ENCODE measurements at places on chromosomes 7 and 10.

GRCh38 chr7:92557808-92558362 is 29.3 kb downstream of the RBM48 start:
- DNase-seq, result no peak

DNA sequence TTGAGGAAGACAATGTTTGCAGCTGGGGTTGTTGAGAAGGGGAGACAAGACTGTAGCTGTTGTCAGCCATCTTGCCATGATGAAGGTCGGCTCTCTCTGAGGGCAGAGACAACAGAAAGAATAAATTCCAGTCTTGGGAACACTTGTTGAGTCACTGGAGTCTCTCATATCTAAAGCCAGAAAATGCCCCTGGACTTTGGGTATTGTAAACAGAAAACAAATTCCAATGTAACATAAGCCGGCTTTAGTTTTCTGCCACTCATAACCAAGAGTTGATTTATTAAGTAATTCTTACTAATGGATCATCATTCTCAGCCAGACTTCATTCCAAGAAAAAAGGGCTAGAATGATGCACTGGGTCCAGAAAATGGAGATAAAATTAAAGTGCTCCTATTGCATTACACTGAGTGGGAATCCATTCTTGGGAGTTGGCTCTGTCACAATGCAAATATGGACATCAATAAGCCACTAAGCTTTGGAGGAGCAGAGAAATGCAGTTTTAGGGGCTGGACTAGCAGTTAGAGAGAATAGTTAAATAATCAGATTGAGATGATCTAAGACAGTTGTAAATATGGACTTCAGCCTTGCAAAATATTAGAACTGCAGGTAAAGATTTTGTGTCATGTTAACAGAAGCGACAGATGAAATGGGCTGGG is 78.9 kb downstream of the ADAM12 start:
- DNase-seq, result no peak

DNA sequence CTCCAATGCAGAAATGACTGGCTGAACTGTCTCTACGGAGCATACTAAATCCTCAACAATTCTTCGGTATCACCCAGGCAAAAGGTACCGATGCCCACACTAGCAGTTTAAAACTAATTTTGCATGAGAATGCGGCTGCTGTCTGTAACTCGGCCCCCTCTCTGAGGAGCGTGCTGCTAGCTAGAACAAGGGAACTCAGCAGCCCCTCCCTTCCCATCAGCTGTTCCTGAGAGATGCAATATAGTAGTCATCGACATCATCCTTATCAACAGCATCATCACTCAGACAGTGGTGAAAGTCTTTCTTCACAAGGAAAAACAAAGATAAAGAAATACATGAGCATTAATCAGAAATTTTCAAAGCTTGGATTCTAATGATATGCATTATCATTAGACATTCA is 189.1 kb upstream of the FRMD4A start:
- DNase-seq, result no peak

GRCh38 chr10:110304394-110304779 is 333 bp downstream of the SMNDC1 start:
- no peak for DNase-seq

DNA sequence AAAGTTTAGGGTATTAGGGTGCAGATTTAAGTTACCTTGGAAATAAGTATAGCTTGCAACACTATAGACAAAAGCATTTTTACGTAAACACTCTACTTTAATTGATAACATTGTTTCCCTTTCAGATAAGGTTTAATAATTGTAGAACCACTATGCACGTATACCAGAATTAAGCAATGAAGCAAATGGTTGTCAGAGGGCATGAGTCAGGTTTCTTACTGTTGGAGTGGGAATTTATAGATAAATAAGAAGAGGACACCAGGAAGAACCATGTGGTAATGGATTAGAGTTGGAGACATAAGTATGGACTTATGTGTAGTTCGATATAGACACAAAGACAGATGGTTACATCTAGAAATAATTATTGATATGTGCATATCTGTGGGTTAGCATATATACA is 355.6 kb downstream of the ETV1 start:
- DNase-seq, result no peak

GRCh38 chr7:137609500-137609899 is 237.3 kb downstream of the DGKI start:
- DNase-seq, result peak; percentile 62

DNA sequence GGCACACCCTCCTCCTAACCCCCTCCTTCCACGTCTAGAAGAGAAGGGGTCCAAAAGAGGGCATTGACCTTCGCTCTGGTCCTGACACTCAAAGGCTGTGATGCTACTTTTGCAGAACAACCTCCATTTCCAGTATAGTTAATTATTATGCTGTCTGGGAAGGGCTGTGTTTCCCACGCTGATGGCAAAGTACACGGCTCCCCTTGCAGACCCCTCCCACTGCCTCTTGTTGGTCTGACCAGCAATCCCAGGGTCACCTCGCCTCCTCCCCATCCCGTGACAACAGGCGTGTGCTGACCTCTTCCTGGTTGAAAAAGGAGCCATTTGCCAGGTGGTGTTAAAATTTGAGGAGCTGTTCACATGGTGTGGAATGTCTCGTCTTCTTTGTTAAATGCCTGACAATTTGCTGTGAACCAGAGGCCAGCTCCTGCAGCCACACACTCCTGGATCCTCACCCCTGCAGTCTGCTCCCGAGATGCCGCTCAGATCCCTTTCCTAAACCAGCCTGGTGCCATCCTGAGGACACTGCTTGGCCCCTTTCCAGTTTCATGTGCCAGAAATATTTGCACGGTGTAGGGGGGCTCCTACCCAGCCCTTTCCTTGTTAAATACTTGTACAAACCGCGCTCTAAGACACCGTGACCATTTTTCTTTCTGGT is 321.7 kb downstream of the WDR37 start:
- DNase-seq, result no peak

DNA sequence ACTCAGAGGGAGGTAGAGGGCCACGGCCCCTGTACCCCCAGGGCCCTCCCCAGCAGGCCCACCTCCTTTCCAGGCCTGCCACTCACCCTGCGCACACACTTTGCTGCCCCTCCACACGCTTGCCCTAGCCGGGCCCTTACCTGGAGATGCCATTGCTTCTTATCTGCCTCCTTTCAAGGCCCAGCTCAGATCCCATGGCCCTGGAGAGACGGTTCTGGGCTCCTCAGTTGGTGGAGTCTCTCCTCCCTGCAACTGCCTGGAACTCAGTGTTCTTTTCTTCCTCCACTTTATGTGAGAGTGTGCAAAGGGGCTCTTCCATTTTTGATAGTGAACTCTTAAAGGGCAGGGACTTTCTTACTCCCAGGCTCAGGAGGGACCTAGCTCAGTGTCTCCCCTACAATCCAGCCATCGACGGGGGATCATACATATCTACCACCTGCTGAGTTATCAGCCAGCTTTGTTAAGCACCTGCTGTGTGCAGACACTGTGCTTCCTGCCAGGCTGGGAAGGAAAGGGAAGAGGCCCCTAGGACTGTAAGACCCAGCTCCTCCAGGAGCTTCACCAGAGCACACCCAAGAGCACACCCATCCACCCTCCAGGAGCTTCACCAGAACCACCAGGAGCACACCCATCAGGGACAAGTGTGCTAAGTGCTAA is 89.3 kb upstream of the MACROH2A2 start:
- DNase-seq, result no peak

DNA sequence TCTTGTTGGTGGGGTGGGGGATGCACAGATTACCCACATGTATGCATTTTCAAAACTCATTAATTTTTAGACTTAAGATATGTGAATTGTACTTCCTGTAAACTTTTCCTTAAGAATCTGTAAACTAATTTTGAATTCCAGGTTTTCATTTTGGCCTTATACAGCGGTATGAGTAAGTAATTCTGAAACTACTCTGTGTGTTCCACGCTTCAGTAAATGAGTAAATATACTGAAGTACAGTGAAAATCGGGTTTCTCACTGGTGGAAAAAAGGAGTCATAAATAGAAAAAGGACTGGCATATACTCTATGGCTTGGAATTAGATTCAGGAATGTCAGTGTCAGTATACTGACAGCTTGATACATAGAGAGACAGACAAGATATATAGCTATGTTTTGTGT is 72.8 kb downstream of the CTTNBP2 start:
- no peak for DNase-seq

- DNase-seq, result no peak
These were observed 26.5 kb upstream of the SPOCK2 start for GRCh38 chr10:72114706-72115450.

All from fibroblast of the aortic adventitia (primary cell).